ENCODE measurements at places on chromosomes 2 and 18.

- no peak for DNase-seq
Observed at GRCh38 chr2:217107480-217107879, 247.6 kb upstream of the TNP1 start.

- peak; percentile 93 for DNase-seq
Observed at GRCh38 chr2:290090-290722, 2.3 kb upstream of the ALKAL2 start.

- DNase-seq = no peak
Observed at GRCh38 chr18:49223837-49224529, 236.5 kb downstream of the DYM start.

DNA sequence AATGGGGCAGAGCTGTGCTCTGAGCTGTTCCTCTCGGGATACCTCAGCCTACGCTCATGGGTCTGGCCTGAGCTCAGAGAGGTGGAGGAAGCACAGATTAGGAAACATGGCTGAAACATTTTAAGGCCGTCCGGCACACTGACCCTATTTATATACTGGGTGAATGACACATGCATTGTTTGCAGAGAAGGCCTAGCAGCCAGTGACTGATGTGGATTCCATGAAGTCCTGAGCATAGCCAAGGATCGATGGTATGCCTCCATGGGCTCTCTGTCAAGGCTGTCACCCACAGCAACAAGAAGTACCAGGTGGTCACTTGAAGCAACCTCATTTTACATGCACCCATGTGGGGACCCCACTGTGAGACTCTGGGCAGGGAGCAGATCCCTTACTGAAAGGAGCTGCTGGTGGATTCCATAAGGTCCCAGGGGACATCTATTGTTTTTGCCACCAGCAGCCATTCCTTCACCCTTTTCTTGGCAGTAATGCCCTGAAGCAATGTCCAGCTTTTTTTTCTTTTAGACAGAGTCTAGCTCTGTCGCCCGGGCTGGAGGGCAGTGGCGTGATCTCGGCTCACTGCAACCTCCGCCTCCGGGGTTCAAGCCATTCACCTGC is 8.4 kb downstream of the PTMA start:
- DNase-seq = no peak

DNA sequence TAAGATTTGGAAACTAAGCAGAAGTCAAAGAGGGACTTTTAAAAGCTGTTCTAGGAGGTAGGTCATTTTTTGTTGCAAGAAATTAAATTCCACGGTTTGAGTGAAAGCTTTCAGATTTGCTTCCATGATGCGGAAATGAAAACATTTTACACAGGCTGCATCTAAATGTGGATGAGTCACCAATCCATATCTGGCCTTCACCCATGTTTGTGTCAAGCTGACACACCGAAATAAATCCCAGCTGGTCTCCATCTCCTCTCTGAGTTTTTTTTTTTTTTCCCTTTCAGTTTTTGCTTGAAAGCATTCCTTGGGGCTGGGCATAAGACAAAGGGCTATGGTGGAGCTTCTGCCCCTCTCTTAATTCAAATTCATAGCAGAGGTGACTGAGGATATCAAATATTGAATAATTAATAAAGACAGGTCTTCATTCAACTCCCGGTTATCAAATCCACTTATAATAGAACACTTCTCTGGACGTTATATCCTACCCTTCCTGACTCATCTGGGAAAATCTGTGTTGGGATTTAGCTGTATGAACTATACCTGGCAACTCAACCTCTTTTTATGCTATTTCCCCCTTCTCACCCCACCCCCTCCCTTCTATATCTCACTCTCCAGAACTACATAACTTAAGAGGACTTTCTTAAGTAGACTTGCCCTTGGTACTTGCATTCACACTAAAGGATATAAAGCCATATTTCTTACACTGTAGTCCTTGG is 558.3 kb upstream of the GCFC2 start:
- no peak for DNase-seq

- no peak for DNase-seq
Observed at GRCh38 chr18:55444536-55444935, 143.5 kb downstream of the TCF4 start.

DNA sequence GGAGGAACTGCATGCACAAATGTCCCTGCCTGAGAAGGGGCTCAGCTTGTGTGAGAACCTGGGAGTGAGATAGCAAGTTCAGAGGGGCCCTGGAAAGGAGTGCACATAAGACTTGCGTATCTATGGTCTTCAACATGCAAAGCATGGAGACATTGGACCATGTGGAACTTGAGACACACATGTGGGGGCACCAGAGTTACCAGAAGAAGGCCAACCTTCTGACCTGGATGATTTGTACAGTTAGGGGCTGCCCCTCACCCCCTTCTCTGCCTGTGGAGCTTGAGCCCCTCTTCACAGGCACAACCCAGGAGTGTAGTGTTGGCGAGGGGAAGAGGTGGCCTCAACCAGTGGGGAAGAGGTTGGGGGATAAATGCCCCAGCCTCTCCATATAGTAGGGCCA is 165.0 kb upstream of the ARL4C start:
- no peak for DNase-seq

DNA sequence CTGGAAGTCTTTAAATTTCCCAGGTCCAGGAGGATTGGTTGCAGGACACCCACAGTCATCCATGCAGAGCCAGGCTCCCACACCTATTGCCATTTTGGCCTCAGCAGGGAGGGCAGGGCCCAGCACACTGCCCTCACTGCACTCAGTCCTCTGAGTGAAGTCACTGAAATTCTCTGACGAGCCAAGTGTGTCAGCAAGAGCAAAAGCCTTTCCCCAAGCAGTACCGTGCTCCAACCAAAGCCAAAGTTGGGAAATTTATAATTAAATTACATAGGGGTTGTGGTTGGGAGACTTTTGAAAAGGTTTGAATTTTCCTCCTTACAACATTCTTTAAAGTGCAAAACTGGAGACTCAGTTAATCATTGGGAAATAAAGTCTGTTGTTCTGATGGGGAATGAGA is 98.5 kb upstream of the CD226 start:
- no peak for DNase-seq

DNA sequence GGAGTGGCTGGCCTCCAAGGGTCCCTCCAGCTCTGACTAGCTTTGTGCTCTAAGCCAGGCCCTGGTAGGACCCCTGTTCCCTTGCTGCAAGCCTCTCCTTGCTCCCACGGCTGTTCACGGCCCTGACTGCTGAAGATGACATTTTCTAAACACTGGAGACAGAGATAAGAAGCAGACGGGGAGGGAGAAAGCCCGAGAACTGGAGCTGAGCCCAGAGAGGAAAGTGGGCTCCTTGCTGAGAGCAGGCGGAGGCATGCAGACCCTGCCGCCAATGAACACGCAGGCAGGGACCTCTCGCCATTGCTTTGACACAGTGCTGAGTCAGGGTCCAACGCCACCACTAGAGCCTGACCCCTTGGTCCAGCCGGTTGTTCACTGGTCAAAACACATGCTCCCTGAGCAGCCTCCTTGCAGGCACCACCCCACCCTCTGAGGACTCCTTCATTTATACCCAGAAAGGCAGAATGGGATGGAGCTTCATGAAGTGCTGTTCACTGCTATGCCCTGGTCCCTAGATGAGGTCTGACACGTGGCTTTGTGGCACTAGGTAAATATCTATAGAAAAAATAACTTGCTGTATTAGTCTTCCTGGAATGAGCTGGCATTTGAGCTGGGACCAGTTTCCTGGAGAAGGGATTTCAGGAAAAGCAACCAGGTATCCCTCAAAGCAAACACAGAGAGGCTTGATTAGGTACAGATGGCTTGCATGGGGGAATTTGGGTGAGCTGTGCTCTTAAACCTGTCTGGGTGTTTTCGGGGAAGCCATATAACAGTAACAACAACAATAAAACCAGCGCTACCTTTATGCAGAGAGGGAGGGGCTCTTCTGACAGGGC is 65.7 kb downstream of the MCFD2 start:
- peak; percentile 75 for DNase-seq

DNA sequence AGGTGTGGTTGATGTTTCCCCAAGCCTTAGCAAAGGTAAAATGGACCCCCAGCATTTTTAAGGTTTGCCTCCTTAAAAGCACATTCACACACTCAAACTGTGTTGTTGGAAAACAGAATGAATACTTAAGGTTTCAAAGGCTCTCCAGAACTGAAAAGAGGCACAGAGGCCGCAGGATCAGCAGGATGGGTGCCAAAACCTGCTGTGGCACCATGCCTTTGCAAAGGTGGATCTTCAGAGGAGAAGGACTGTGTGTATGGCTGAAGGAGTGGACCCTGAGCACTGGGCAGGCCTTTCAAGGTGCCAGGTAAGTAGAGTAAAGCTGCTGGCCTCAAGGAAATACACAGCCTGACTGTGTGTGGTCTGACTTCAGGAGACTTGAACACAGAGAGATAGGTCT is 127.3 kb downstream of the XRCC5 start:
- no peak for DNase-seq

DNA sequence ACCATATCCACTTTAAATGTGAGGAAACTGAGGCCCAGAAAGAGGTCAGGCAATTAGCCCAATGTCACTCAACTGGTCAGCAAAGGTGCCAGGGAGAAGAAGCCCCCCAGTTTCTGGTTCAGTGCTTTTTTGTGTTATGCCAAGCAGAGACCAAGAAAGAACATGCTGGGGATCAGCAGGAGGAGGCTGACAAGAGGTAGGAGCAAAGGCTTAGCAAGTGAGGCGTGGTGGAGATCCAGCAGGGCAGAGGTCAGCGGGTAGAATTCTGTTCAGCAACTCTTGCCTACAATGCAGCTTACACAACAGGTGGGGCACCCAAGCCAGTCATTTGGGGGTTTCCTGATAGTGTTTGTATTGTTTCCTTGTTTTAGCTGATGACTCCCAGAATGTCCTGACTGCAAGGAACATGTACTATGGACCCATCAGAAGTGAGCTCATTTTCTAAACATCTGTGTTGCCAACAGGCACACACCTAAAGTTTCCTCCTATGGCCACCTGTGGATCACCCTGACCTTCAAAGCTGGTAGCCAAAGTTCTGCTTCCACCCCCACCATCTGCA is 28.2 kb downstream of the LPIN2 start:
- no peak for DNase-seq

DNA sequence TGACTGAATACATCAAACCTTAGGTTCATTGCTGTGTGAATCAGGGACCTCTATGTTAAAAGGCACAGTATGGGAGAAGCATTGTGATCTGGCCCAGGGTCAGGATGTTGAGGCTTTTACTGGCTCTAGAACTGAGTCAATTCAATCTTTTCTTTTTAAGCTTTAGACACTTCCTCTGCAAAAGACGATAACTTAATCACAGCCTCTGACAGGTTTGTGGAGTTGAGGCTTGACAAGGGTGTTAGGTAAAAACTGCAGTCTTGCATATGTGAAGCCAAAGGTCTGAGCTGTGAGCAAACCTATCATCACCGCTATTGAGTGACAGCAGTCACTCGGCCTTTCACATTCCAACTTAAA is 17.3 kb upstream of the ARHGAP25 start:
- no peak for DNase-seq

GRCh38 chr2:40430776-40431599 is 20.9 kb downstream of the SLC8A1 start:
- DNase-seq = no peak

GRCh38 chr2:233351423-233351822 is 2.9 kb upstream of the DGKD start:
- no peak for DNase-seq

DNA sequence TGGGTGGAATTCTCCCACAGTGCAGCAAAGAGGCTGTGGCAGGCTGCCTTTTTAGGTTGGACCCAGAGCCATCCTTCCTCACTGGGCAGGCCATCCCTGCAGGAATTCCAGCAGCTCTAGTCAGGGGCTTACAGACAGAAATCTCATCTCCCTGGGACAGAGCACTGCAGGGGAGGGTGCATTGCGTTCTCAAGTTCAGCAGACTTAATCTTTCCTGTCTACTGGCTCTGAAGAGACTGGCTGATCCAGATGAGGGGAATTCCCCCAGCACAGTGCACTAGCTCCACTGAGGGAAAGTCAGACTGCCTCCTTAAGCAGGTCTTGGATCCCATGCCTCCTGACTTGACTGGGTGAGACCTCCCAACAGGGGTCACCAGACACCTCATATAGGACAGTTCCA is 899.7 kb upstream of the VRK2 start:
- no peak for DNase-seq

- DNase-seq = no peak
Observed at GRCh38 chr2:33129263-33130053, 182.7 kb downstream of the LTBP1 start.

GRCh38 chr18:68662754-68663153 is 52.2 kb downstream of the TMX3 start:
- no peak for DNase-seq

- no peak for DNase-seq
Observed at GRCh38 chr2:168534926-168535325, 78.9 kb downstream of the CERS6 start.

- no peak for DNase-seq
Observed at GRCh38 chr2:203599509-203599908, 64.4 kb upstream of the RAPH1 start.

DNA sequence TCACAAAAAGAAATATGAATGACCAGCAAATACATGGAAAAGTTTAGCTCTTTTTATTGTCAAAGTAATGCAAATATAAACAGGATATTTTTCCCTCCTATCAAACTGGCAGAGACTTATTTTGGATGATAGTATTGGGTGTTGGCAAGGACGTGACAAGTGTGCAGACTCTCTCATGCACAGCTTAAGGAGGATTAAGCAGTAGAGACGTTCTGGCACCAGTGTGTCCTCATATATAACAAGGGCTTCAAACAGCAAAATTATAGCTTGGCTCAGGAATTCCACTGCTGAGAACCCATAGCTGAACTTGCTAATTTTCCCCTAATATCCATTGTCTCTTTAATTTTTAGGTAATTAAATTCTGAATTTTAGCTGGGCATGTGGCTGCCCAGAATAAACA is 114.4 kb downstream of the FAM124B start:
- no peak for DNase-seq

DNA sequence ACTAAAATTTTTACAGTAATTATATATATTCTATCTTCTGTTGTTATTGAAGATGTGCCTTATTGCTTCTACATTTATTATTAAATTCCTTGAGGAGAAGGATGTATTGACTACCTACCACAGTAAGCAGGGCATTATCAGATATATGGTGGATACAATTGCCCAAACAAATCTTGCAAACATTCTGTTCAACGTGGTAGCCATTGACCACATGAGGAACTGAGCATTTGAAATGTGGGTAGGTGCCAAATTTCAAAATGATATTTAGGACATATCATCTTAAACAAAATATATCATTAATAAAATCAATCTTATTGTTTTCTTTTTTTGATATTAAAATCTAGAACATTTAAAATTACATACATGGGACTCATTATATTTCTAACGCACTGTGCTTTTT is 11.1 kb downstream of the SCN3A start:
- DNase-seq = no peak

DNA sequence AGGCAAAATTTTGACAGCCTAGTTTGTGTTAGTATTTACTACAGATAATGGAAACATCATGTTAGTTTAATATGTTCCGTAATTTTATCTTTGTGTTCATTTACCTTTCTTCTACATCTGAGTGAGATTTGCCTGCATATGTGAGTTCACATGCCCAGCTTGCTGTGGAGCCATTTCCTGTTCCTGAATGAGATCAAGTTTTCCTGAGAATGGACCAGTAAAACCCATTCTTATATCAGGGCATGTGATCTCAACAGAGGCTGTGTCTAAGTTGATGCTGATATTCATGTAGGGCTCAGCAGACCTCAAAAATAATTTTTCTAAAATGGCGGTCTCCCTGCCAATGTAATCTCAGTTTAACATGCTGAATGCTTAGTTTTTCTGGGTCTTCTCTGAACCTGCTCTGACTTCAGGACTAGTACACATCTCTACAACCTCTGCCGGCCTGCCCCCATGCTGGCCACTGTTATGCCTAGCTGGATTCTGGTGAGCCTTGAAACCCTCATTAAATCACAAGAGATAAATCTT is 1.0 kb downstream of the IL1A start:
- no peak for DNase-seq
